Right renal pelvis (tissue), 4 donors: ENCODE measurements at places on chromosomes 7 and 10.

DNA sequence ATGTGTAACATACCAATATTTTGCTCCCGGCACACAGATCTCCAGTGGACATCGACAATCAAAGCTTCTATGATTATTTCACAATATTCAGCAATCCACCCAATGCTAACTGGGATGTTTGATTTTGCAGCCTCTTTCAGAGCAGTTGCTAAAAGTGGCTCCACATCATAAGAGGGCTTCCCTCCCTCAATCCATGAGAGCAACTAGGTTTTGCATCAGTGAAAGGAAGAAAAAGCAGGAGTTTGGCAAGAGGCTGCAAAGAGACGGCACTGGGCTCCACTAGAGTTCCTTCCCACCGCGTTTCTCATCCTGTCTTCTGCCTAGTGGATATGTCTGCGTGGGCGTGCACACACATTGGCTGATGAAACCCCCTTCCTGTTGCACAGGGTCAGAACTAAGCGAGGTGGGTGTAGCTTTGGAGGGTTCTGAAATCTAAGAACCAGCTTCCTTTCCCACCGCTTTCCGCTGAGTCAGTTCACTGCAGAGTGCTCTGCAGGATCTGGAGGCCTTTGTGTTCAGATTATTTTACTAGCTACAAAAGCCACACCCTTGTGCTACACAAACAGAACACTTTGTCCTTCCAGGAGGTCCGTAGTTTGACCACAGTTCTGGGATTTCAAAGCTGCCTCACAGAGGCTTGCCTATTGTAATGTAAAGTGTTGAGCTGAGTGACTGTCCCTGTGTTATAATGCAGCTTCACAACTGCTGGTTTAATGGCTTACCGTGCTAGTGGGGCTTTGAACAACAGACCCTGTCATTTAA lies 28.1 kb downstream of the ARL4A start:
- no peak for DNase-seq

DNA sequence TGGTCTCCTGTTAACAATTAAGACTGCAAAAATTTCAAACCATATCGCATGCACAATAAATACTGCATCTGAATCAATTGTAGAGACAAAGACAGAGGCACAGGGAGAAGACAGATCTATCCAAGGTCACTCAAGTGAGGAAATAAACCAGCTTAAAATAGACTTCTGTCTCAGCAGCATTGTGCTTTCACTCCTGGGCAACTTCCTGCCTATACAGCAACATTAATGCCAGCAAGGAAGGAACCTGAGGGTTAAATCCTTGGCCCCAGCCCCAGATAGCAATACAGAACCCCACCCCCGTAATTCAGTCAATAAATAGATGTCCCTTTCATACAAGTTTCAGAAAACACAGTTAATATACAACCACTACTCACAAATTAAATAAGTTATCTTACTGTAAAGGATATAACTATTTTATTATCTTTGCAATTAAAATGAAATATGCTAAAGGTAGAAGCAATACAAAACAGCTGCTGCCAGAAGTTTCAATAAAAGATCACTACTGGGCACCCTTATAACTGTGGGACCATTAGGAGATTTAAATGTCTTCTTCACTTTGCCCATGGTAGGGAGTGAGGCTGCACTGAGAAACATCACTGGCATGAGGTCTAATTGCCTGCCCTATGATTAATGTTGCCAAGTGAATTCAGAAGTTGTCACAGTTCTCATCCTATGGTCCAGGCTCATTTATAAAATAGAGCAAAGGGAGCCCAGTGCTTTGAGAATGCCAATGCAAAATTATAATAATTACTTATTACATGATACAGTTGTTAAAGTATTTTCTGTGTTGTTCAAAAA lies 49.4 kb downstream of the CAV1 start:
- DNase-seq, result no peak

DNA sequence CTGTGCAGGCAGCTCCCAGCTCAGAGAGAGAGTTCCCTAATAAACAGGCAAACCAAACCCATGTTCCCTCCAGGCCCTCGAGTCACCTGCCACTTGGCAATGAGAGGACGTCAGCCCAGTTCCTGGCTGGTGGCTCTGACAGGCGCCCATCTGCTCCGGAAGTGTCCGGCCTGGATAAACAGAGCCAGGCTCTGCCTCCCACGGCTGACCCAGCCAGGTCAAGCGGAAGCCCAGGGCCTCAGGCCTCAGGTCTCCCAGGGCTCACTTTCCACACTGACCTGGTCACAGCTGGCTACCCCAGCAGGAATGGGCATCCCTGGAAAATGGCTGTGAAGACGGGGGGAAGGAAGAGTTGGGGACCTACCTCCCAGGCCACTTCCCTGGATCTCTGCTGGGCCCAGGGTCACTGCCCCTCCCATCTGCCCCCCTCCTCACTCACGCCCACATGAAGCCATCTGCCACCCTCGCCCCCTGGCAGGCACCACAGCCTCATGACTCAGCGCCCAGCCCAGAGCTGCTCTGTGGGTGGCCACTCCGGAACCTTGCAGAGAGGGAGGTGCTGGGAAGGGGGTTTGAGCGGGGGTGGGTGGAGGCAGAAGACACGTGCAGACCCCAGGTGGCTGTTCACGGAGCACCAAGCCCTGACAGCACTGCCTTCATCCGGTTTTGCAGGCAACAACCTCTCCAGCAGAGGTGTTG lies 37.4 kb upstream of the DUSP5 start:
- DNase-seq, result no peak

- no peak for DNase-seq
These were observed 300.8 kb downstream of the PARD3 start for GRCh38 chr10:34514290-34514689.

GRCh38 chr7:8129318-8129659 lies 132.7 kb downstream of the ICA1 start:
- DNase-seq, result no peak

DNA sequence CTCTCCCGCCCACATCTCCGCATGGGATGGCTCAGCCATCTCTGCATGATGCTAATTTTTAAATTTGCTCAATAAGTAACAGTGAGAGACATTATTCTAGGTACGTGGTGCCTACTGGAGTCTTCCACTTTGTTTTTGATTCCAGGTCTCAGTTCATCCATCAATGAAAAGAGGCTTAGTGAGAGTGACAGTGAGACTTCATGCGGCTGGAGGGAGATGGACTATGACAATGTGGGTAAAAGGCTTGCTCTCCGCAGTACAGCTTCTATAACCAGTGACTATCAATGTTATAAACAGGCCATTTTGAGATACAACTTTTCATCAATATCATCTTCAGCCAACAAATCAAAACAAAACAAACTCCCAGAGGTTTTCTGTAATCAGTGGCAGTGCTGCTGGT lies 563.4 kb upstream of the MKI67 start:
- DNase-seq, result no peak

GRCh38 chr7:831596-832166 lies 595 bp upstream of the SUN1 start:
- DNase-seq, result no peak

- DNase-seq, result peak; percentile 33
These were observed 46.6 kb downstream of the CCSER2 start for GRCh38 chr10:84375011-84375410.

- peak; percentile 30 for DNase-seq
These were observed 236.3 kb upstream of the ANKRD30A start for GRCh38 chr10:36888925-36889573.

DNA sequence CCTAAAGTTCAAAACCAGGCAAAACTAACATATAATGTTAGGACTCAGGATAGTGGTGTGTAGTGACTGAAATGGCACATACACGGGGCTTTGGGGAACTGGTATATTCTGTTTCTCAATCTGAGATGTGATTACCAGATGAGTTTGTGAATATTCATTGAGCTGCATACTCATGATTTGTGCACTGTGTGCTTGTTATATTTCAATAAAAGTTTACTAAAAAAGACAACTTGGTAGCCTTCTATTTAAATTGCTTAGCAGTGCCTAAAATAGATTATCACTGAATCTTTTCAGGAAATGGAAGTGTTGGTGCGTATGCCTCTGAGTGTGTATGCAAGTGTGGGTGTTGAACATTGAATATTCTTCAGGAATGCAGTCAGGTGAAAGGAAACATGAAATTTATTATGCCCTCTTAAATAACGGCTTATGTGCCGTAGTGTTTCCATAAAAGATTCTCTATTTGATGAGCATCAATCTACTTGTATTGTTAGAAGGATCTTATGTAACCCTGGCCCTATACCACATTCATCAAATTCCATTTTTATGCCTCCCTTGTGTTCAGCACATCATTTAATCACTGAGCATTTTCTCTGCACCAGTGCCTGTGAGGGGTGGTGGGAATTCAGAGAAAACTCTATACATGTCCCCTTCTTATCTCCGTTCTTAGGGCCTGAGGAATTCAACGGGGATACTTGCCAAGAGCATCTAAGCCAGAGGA lies 82.6 kb upstream of the AUTS2 start:
- no peak for DNase-seq

- no peak for DNase-seq
These were observed 61.5 kb downstream of the INSIG1 start for GRCh38 chr7:155358948-155359712.

DNA sequence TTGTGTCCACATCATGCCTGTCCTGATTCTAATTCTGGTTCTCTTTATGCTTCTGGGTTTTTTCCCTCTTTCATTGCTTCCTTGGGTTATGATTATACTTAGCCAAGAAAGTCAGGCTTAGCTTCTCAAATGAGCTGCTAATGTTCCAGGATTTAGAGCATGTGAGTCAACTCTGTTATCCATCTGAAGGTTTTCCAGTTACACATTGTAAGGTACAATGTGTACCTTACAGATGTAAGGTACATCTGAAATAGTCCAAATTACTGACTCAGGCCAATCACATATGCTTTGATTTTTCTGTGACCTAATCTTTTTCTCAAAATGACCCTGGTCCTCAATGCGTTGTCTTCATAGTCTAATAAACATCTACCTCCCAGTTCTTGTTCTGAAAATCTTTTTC lies 13.3 kb upstream of the MIOS start:
- no peak for DNase-seq

GRCh38 chr10:128938558-128938957 lies 528.5 kb upstream of the MGMT start:
- DNase-seq, result no peak

- no peak for DNase-seq
These were observed 270.0 kb upstream of the PPP2R2D start for GRCh38 chr10:131630772-131631258.

GRCh38 chr7:134761266-134761665 lies 18.2 kb upstream of the CALD1 start:
- DNase-seq, result no peak

- no peak for DNase-seq
These were observed 17.2 kb upstream of the BMPER start for GRCh38 chr7:33888166-33888565.

GRCh38 chr7:2807845-2808772 lies 36.0 kb downstream of the GNA12 start:
- no peak for DNase-seq

DNA sequence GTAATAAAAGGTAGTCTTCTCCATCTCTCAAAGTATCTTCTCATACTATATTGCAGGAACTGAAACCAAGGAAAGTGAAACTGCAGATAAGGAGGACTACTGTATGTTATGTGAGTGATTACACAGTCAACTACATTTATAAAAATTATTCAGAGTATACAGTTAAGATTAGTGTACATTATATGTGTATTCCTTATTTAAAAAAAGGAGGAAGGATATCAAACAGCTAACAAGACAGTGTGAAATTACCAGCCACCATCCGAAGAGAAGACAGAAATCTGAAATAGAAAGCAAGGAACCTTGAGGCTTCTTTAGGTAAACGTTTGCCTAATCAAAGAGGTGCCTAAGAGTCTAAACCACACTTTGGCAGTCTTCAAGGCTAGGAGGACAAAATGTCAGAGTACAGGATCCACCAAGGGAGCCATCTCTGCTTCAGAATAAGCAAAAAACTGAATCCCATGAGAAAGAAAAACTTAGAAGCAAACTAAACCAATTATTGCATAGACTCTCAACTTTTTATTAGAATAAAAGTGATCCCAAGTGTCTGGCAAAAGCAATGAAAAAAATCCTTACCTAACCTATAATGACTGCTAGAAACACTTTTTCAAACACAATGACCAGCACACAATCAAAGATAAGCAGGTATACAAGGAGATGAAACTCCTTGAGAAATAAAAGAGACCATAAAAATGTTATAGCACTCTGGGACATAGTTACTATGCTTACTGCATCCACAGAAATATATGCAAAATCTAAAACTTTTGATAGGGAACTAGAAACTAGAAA lies 6.4 kb downstream of the USP6NL start:
- DNase-seq, result no peak

DNA sequence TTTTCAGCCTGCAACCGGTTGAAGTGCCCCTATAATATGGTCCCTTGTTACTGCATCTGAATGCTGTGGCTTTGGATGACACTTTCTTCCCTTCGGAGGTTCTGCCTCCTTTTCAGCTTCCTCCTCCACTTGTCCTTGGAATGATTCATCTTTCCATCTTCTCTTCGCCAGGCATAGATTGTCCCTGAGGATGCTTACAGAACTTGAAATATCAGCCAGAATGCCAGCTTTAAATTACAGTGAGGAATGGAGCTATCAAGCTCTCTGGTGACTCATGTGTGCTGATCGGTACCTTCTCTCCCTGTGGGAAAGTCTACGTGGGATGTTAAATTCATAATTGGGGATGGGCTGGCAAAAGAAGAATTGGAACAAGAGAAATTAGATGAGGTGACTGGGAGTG lies 45.9 kb upstream of the PDK4 start:
- no peak for DNase-seq

DNA sequence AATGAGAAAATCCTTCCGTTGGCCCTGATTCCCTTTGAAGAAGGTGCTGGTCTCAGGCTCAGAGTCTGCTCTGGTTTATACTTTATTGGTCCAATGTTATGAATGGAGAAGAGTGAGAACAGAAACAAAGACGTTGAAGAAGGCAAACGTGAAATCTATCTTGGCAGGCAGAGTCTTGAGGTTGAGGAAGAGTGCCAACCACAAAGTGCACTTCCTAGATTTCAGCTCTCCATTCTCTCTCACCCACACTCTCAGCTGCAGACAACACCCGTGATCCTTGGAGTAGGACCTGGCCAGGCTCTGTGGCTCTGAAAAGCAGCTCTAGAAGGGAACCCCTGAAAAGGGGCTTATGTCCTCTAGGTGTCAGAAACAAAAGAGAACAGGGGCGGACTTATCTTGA lies 128.9 kb upstream of the PLXNA4 start:
- DNase-seq, result no peak

- no peak for DNase-seq
These were observed 194.3 kb downstream of the TPK1 start for GRCh38 chr7:144641389-144642044.

DNA sequence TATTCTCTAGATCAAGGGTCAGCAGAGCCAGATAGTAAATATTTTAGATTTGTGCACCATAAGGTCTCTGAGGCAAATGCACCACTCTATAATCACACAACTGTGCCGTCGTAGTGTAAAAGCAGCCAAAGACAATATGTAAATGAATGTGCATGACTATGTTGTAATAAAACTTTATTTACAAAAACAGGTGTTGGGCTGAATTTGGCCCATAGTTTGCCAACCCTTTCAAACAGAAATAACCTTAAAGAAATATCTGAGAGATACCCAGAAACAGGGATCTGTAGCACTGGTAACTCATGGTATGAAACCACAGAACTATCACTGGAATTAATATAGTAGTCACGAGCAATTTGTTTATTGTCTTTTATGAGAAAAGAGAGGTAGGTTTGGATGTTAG lies 86.0 kb downstream of the ARID5B start:
- no peak for DNase-seq

- no peak for DNase-seq
These were observed 148.8 kb downstream of the CHRM2 start for GRCh38 chr7:137017221-137017620.
